Left ventricle myocardium inferior (tissue), 1 donor: ENCODE measurements at places on chromosomes 1 and 21.

DNA sequence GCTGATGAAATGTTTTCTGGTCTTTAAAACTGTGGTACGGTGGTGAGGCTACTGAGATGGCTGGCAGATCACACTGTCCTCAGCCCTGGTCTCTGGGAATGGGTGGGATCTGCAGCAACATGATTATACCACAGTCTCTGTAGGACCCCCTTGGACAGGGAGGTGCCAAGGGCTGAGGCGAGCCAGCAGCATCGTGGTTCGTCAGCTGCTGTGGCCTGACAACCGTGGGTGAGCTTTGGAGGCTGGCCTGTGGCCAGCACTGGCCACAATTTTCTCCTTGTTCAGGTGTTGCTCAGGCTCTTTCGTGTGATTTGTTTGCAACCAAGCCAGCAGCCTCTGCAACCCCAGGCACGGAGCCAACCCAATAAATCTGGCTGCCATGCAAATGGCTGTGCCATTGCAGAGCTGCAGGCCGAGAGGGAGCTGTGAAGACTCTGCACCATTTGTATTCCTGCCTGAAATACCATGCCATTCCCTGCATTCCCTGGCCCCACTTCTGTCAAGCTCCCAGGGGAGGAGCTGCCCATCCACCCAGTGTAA is 70.9 kb downstream of the PCP4 start:
- no peak for DNase-seq

DNA sequence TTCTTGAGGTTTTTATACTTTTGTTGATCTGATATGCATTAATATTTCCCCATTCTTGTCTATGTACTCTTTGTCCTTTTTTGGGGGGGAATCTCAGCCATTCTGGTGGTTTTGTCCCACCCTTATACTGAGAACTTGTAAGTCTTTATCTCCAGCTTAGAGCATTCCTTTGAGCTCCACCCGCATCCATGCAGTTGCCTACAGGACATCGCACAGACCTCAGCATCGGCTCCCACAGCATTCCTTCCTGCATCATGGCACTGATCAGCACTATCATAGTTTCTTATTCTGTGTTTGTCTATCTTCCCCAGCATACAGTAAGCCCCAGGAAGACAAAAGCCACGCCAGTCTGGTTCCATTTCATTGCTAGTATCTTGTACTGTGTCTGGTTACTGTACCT is 33.0 kb downstream of the HHAT start:
- no peak for DNase-seq

GRCh38 chr1:22914633-22915217 is 57.9 kb downstream of the LACTBL1 start:
- DNase-seq, result no peak

DNA sequence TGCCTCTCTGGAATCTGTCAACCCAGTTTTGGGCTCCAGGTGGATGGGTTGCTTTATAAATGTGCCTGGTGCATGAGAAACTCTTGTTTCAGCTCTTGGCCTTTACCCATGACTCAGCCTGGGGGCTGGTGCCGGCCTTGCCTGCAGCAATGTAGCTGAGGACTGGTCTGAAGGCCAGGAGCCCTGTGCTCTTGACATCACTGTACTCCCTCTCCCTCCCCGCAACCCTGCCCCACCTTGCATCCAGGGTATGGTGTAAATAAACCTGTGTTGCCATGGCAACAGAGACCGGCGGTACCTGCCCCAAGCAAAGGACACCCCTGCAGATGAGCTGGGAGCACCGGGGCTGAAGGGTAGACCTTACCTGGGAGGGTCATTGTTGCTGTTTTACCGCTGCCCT is 13.3 kb downstream of the FAM151A start:
- DNase-seq, result no peak

DNA sequence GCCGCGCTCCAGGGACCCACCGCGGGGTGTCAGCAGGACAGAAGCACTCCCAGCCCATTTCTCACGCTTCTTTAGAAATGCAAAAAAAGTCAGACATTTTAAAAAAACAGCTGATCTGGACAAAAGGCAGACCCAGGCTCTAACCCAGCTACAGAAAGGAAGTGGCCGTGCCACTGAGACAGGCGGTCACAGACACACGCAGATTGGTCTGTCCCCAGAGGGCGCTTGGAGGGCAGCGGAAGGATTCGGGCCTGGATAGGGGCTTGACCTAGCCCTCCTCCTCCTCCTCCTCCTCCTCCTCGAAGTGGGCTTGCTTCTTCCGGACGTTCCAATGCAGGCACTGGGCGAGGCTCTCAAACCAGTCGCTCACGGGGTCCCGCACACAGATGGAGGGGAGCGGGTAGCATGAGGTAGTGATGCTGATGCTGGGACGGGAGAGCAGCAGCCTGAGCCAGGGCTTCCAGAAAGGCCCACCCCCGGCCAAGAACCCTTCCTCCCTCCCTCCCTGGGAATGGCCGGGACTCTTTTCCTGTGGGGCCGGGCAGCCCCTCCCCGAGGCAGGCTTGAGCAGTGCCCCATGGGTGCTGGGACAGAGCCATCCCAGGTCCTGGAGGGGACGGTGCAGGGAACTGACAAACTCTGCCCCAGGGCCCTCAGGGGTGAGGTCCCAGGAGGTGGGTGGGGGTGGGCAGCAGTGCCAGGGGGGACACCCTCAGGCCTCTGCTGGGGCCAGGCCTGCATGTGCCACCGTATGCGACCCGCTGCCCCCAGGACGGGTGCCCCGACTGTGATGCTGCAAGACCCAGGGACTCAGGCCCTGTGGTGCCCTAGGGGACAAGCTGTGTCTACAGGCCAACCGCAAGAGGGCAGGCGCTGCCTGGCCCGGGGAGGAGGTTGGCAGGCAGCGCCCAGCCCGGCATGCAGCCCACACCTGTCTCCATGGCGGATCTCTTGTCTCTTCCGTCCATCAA is 25.3 kb downstream of the NADK start:
- DNase-seq, result no peak

- no peak for DNase-seq
Observed at GRCh38 chr1:94951509-94952208, 24.7 kb upstream of the CNN3 start.

- DNase-seq, result no peak
Observed at GRCh38 chr1:17903386-17903785, 148.3 kb downstream of the ACTL8 start.
